ENCODE measurements at places on chromosomes 7 and 10.

DNA sequence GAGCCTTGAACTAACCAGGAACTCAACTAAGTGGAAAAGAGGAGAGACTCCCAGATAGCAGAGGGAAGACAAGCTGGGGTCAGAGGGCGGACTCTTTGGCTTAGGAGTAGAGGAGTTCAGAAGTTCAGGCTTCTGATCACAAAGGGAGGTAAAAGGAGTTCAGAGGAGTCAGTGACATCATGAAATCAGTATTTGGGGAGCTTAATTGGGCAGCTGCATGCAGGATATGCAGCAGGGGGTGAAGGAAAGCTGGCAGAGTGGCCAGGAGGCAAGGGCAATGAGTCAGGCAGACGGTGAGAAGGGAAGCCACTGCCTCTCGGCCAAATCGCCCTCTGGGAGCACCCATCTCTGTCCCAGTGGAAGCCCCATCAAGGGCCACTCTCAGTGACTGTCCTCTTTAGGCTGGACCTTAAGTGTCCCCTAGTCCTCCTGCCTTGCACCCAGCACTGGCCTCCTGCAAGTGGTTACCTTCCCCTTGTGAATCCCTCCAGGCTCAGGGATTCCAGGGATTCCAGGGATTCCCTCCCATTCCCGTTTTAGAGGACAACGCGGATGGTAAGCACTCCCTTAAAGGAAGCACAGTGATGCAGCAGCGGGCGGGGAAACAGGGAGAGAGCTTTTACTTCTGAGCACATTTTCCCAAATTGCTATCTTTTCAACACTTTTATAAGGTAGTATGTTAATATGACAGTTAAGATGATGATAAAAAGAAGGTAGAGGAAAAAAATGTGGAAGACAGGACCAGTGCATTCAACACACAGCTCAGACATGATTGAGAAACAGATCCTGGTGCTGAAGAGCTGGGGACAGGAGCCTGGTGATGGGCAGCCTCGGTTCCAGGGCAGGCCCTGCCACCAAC is 72.6 kb downstream of the KCNMA1 start:
- peak; percentile 72 for DNase-seq

GRCh38 chr7:38215115-38215514 is 37.1 kb downstream of the STARD3NL start:
- DNase-seq: peak; percentile 38

GRCh38 chr10:130220251-130221185 is 84.3 kb downstream of the GLRX3 start:
- no peak for DNase-seq

GRCh38 chr10:80400136-80400804 is 8.1 kb upstream of the PRXL2A start:
- no peak for DNase-seq

DNA sequence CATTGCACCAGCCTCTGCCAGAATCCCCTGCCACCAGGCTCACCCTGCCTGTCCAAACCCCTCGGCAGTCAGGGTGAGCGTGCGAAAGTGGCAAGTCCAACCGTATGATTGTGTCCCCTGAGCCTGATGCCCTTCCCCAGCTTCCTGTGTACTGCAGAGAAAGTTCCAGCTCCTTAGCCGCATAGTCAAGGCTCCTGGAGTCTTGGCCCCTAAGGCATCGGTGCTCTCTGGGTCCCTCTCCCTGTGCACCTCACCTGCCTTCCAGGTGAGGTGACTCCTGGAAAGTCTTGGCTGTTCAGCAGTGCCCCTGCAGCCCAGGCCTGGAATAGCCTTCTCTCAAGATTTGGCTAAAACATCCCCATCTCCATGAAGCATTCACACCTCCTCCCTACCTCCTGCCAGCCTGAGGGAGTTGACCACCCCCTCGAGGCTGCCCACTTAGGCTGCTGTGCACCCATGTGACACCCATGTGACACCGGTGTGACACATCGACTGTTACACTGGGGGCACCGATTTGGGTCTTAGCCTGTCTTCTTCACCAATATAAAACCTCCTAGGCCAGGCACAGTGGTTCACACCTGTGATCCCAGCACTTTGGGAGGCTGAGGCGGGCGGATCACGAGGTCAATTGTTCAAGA is 56.1 kb upstream of the ELN start:
- DNase-seq: no peak

- DNase-seq: peak; percentile 87
Measured at GRCh38 chr10:102114861-102115618, 5.1 kb downstream of the LDB1 start.

- DNase-seq: no peak
Measured at GRCh38 chr7:132276234-132276630, 300.0 kb downstream of the PLXNA4 start.

Measured in fibroblast of skin of right quadriceps (primary cell).